ENCODE measurements at places on chromosomes 16 and 17. TPM values are rescaled to one million over a fixed set of nuclear protein-coding genes. Genes with fewer than 3 reads are reported as not detected.

The FOXJ1 gene
- total RNA-seq: not detected

The HYDIN gene
- total RNA-seq: 0.34 TPM

The HLF gene
- 0.14 TPM for total RNA-seq

The OTOP3 gene
- not detected for total RNA-seq

The WNT9B gene
- total RNA-seq: not detected

The NLE1 gene
- 20.8 TPM for total RNA-seq

The TBC1D28 gene
- not detected for total RNA-seq

Measured in nasal cavity respiratory epithelium epithelial cell of viscerocranial mucosa (primary cell).